NCI-H524 treated with DMSO at 0.1 percent for 48 hours (cell line): ENCODE measurements at places on chromosomes 7 and 10.

- no peak for DNase-seq
These were observed 425.4 kb downstream of the RPS24 start for GRCh38 chr10:78458983-78459638.

DNA sequence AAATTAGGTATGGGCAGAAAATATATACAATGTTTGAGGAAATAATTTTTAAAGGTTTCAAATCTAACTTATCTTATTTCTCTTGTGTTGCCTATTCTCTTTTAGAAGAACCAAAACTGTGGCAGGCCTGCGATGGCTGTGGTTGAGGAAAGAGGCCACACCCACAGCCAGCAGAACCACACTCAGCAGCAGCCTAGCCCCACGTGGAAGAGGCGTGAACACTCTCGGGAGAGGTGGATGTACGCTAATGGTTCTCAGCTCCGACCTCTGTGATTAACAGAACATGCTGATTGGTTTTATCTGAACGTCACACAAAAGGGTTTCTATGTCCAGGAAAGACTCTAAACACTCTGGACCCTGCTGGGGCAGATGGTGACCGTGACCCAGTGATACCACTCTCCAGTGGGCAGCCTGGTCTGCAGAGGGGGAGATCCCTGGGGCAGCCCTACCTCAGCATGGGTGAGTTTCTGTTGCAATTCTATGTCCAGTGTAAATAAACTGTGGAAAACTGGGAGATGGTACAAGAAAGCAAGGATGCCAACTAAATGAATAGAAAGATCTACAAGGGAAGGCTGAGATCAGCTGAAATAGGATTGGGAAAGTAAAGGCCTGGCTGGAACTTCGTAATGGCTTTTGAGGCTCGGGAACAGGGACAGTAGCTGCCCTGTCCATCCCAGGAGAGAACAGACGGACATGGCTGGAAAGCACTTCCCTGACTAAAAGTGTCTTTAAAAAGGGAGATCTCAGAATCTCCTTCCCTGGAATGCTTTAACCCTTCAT, 26.6 kb downstream of the DIP2C start:
- DNase-seq = no peak

DNA sequence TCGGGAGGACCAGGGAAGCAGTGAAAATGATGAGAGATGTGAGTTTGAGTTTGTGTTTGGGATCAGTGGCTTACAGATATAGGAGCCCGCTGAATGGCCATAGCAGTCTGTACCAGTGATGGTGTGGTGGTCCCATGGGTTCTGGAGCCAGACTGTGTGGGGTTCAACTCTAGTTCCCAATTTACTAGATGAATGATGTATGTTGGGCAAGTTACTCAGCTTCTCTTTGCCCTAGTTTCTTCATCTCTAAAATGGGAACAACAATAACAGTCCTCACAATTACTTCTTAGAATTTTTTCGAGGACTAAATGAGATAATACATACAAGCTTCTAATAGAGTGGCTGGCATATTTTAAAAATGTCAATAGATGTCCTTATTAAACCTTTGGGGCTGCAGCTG, 184.4 kb downstream of the WNT2 start:
- no peak for DNase-seq

DNA sequence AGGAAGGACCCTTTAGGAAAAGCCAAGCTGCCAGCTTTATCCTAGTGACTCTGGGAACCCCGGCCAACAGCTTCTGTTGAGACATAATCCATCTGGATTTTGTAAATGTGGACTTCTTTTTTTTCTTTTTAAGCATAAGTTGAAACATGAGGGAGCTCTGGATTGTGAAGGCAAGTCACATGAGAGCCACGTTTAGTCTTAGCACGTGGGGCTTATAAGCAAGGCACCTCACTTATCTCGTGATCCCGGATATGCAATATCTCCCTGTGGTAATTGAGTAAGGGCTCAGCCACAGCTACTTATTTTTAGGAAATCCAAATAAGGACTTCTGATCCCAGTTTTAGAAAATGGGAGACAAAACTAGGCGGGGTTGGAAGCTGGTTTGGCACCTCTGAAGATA, 111.2 kb upstream of the PTN start:
- DNase-seq = no peak

DNA sequence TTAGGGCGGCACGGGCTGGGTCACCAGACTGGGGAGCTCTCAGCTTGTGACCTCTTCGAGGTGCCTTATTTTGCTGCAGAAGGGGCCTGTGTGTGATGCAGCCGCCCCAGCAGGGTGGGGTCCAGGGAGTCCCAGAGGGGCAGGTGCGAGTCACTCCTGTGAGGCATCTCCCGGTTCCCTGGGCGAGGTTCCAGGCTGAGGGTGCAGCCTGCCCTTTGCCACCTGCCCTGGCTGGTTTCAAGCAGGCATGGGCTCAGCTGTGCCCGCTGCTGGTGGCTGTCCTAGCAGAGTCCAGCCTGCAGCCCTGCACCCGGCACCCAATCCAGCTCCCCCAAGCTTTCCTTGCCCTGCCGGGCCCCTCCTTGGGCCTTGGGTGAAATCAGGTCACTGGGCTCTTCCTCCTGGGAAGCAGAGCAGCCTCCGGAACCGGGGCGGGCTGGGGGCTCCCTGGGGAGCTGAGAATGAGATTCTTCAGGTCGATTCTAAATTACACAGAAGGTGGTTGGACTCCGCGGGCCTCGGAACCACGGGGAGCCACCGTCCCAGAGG, 64.8 kb downstream of the PWWP2B start:
- no peak for DNase-seq

DNA sequence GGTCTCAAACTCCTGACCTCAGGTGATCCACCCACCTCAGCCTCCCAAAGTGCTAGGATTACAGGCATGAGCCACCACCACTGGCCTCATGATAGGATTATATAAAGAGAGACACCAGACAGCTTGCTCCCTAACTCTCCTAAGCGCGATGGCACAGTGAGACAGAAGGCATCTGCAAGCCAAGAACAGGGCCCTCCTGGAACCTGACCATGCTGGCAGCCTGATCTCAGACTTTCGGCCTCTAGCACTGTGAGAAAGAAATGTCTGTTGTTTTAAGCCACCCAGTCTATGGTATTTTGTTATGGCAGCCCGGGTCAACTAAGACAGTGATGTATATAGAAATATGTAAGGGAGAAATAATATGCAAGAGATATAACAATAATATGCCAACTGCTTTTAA, 51.2 kb downstream of the SRPK2 start:
- no peak for DNase-seq

GRCh38 chr10:75342397-75342796, 59.2 kb downstream of the ZNF503 start:
- DNase-seq = no peak

DNA sequence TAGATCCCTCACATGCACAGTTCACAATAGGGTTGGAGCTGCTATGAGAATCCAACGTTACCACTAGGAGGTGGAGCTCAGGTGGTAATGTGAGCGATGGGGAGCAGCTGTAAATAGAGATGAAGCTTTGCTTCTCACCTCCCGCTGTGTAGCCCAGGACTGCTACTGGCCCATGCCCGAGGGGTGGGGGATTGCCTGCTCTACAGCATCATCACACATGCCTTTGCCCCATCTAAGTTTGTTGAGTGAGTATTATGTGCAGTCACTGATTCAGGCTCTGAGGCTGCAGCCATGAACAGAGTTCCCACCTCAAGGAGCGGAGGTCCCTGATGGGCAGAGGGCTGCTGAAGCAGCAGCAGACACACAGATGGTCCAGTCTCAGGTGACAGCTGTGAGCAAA, 94.1 kb downstream of the CHST15 start:
- no peak for DNase-seq

- peak; percentile 12 for DNase-seq
These were observed 55.2 kb downstream of the TACC2 start for GRCh38 chr10:122044045-122044661.

GRCh38 chr7:68269405-68269804, 1272.8 kb downstream of the TYW1 start:
- no peak for DNase-seq

GRCh38 chr10:12803776-12804175, 197.7 kb downstream of the CCDC3 start:
- no peak for DNase-seq

DNA sequence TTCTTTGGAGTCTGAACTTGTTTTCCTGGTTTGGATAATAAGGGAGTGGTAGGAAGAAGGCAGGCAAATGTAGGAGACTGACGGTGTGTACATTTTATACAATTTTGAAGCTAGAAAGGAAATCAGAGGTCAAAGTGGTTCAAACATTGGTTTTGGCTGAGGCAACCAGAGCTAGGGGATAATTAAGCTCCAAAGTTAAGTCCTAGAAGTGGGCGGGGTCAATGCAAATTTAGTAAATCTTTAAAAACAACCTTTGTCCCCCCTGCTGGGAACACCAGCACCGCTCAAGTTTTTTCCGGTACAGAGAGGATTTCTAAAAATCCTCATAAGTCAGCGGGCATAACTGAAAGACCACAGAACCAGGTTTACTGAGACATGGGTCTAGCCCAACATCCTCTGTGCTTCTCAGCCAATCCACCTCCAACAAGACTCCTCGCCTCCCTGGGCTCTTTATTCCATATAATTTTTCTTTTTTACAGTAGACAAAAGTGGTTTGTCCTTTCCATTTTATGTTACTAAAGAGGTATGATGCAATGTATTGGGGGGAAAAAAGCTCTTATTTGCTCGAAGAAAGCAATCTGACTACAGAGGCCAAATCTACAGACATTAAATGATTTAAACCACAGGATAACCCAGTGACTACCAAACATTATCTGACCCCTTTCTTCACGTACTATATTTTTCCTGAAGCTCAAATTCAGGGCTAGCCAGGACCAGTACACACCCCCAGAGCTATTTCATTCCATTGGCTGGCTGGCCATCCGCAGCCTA, 1.6 kb downstream of the GLUD1 start:
- no peak for DNase-seq

GRCh38 chr10:112768121-112768520, 181.9 kb upstream of the TCF7L2 start:
- DNase-seq = no peak

GRCh38 chr10:121830101-121830500, 97.7 kb downstream of the ATE1 start:
- DNase-seq = no peak

GRCh38 chr7:150826061-150826849, 25.7 kb downstream of the TMEM176A start:
- DNase-seq = no peak

DNA sequence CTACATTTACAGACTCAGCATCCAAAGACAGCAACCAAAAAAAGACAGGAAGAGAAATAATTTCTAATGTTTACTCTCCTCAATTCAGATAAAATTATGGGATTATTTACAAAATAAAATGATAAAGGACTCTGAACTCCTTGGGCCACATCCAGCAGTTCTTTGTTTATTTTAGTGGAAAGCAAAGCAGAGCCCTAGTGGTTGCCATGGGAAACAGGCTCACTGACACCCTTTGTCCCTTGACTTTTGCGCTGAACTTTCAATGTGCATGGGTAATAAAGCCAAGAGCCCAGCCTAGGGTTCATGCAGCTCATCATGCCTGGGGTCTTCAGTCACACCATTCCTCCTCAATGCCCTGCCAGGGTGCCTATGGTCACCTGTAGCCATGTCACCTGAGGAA, 442.6 kb upstream of the IGFBP3 start:
- no peak for DNase-seq

GRCh38 chr10:126893206-126893605, 12.0 kb upstream of the DOCK1 start:
- no peak for DNase-seq

DNA sequence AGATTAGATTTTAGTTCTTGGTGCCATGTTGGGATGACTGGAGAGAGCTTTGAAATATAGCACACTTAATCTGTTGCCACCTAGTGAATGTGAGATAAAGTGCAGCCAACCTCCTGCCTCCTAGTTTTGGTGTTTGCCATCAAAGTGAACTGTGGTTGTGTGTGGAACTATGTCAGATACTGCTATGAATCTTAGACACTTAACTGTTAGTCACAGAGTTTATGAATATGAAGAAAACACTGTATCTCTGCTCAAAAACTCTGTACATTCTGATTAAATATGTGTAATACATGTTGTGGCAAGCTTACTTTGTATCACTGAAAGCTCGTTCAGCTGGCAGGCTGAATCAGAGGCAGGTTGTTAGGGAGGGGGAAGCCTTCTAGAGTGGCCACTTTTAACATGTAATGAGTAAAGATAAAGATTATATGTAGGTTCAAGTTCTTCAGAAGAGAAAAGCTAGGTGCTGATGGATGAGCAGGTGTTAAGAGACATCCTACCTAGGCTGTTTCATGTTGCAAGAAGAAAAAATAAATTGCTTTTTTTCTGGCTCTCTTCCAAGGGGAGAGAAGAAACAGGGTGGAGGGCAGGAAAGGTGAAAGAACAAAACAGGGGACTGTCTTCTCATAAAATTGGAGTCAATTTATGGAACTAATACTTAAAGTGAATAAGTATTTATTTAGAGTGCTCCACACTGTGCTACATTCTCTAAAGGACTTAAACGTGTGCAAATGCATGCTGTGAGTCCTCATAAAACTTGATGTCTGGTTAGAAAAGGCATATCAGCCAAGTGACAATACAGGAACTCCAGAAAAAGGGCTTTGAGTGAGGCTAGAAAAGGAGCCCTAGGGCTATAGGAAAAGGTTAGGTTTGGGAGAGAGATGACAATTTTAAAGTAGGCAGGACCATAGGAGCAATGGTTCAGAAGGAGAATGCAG, 14.1 kb upstream of the LAMB1 start:
- no peak for DNase-seq

DNA sequence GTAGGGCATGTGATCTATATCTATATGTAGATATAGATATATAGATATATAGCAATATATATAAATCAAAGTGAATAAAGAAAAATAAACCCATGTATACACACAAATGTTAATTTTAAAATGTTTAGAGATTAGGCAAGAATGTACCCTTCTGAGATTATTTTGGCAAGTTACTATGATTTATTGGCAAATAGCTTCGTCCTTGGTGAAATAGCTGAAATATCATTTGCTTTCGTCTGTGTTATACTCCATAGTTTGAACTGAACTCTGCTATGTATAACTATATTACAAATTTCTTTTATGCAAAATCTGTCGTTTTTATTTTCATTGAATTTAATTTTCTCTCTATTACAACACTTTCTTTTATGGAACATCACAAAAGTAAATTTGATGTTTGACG, 57.5 kb downstream of the CPED1 start:
- DNase-seq = no peak

GRCh38 chr7:85030893-85031292, 156.0 kb downstream of the SEMA3D start:
- no peak for DNase-seq

DNA sequence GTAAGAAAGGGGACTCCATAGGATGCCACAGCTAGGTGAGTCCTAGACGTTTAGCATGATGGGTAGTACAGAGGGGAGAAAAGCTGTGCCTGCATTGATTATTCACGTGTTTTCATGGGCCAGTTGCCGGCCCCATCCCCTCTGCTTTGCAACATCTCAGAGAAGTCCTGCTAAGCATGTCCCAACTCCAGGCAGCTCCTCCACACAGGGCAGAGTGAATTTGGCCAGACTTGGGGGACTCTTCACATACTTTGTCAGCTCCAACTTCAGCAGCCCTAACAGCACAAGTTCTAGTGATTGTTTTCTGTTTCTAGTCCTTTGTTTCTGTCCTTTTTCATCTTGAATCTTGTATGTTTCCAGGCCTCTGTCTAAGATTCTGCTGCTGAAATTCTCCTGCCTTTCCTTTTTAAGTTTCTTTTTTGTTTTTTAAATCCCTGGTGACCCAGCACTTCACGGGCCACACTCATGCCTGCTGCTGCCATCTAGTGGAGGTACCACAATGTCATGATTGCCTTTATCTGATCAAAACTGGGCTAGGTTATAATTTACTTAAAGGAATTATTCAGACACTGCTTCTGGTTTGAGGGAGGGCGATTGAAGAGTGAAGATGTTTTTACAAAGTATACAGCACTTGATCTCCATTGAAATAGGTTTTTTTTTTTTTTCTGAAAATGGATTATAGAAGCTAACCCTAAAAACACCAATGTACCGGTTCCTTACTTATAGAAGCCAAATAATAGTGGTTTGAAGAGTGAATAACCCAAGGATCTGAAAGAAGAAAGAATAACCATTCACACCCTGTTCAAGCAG, 276.9 kb downstream of the CSTF2T start:
- no peak for DNase-seq
